Activated naive CD8-positive, alpha-beta T cell treated with anti-CD3 and anti-CD28 coated beads for 36 hours (primary cell): ENCODE measurements at places on chromosomes 7 and 10. TPM values are rescaled to one million over a fixed set of nuclear protein-coding genes. Genes with fewer than 3 reads are reported as not detected.

- DNase-seq: no peak
Observed at GRCh38 chr7:155182406-155182970, 112.4 kb downstream of the HTR5A start.

GRCh38 chr7:22920672-22921071, 93.3 kb downstream of the HYCC1 start:
- DNase-seq: no peak

BEND7 gene
- total RNA-seq: not detected

PTF1A gene
- total RNA-seq: not detected

PIP gene
- total RNA-seq: not detected
